Naive thymus-derived CD4-positive, alpha-beta T cell (primary cell): ENCODE measurements at places on chromosomes 2 and 18. TPM values are rescaled to one million over a fixed set of nuclear protein-coding genes. Genes with fewer than 3 reads are reported as not detected.

DNA sequence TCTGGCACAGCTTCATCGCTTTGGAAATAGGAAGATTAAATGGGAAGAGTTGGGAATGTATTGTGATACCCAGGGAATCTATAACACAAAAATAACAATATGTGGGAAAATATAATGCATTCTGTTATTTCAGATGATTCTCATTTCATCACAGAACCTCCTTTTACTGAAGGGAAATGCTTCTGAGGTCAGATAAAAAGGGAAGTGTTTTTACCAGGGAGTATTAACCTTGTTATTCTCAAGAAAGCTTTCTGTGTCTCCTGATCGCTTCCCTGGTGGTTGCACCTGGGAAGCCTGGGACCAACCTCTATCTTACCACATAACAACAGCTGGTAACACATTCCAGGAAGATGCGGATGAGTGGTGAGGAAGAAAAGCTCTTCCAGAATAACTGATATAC is 47.2 kb downstream of the SCG2 start:
- DNase-seq = no peak

GRCh38 chr2:238614376-238614775 is 187.6 kb downstream of the ASB1 start:
- DNase-seq = no peak

- peak; percentile 82 for DNase-seq
These were observed 550 bp downstream of the MFSD6 start for GRCh38 chr2:190408538-190409271.

- DNase-seq = no peak
These were observed 8.6 kb upstream of the CRYBA2 start for GRCh38 chr2:219001577-219002394.

CD8B gene
- 2.4 TPM for polyA plus RNA-seq
